Keratinocyte (primary cell): ENCODE measurements at places on chromosomes 11 and 22.
A peak's percentile ranks its signal among the peaks of the same experiment; 100 is the strongest.

- no peak for DNase-seq
Observed at GRCh38 chr11:48058064-48058463, 77.7 kb downstream of the PTPRJ start.

DNA sequence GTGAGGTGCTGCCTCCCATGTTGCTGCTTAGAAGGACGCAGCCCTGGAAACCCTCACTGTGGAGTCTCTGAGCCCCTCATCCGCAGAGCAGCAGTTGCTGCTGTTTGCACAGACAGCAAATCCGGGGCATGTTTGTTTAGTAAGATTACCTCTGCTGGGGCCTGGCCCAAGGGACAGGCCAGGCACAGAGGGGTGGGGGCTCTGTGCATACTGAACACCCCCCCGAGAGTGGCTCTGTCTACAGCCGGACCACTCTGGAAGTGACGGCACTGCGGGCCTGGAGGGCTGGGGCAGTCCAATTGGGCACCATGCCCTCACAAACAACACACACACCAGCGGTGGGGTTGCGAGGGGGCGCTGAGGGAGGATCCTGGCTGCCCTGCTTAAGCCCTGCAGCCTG is 22.9 kb upstream of the CCDC188 start:
- DNase-seq = no peak

- no peak for DNase-seq
Observed at GRCh38 chr11:125001849-125002248, 47.8 kb downstream of the CCDC15 start.

- no peak for DNase-seq
Observed at GRCh38 chr11:23727794-23728193, 769.1 kb upstream of the LUZP2 start.

GRCh38 chr11:87769661-87770060 is 405.6 kb downstream of the RAB38 start:
- DNase-seq = no peak

- DNase-seq = no peak
Observed at GRCh38 chr11:8765294-8765693, 82.7 kb downstream of the RPL27A start.

GRCh38 chr11:3879967-3880542 is 24.6 kb downstream of the STIM1 start:
- no peak for DNase-seq

GRCh38 chr22:39434721-39435120 is 22.1 kb upstream of the MGAT3 start:
- DNase-seq = no peak

DNA sequence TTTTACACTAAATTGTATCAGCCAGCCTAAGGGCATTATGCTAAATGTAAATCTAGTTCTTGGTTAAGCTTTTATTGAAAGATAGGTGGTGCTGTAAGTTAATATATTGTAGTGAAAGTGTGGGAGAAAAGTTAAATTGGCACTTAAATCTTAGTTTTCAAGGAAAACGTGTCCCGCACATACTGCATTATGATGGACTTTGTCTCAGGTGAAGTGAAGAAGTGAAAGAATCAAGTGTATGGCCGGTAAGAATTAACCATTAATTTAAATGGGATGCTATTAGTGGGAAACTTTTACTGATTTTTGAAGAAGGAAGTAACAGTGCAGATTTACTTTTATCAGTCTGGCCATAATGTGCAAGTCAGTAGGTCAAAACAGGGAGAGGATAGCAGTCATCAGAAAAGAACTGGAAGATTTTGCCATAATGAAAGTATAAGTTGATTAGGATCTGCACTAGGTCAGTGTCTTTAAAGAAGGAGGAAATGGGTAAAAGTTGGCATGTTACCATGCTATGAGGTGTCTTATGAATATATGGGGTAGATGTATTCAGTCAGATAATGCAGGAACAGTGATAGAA is 81.6 kb downstream of the PDHX start:
- DNase-seq = no peak

- no peak for DNase-seq
Observed at GRCh38 chr11:128892866-128893565, 1.9 kb downstream of the KCNJ5 start.

GRCh38 chr11:128405714-128406662 is 181.4 kb downstream of the ETS1 start:
- no peak for DNase-seq

GRCh38 chr22:23750714-23751440 is at the start of gene ZNF70:
Gene ZNF70 (minus strand): TSS chr22:23751112. CDS start chr22:23745140, 5,972 bp downstream.
- DNase-seq = peak; percentile 28

DNA sequence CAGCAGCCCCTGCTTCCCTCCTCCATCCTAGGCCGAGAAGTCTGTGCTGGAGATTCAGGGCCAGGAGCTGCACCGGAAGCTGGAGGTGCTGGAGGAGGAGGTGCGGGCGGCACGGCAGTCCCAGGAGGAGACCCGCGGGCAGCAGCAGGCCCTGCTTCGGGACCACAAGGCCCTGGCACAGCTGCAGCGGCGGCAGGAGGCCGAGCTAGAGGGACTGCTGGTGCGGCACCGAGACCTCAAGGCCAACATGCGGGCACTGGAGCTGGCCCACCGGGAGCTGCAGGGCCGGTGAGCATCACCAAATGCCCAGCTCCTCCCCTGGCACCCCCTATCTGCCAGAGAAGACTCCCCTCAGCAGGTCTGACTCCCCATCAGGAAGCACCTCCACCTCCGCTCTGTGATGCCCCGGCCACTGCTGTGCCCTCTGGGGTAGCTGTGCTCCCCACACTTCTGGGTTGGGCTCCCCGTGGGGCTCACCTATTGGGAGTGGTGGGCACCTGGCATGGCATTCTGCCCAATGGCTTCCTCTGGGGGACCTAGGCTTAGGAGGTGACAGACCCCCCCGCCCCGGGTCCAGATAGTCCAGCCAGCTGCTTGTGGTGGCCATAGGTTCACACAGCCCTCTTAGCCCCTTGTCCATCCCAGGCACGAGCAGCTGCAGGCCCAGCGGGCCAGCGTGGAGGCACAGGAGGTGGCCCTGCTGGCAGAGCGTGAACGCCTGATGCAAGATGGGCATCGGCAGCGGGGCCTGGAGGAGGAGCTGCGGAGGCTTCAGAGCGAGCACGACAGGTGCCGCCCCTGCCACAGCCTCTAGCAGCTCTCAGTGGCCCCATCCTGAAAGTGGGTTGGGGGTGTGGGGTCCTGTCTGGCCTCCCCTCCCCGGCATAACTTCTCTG is 6.6 kb upstream of the RPS6KA4 start:
- DNase-seq = no peak

DNA sequence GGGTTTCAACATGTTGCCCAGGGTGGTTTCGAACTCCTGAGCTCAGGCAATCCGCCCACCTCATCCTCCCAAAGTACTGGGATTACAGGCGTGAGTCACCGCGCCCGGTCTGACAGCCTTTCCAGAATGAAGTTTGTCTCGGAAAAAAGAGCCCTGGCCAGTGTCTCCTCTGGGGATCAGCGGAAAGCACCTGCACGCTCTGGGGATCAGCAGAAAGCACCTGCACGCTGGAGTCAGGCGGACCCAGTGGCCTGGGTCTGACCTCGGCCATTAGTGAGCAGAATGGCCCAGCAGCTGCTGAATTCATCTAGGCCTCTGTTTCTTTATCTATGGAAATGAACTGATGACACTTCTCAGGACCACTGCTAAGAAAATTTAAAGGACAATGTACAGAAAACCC is 10.5 kb upstream of the TESMIN start:
- no peak for DNase-seq

- no peak for DNase-seq
Observed at GRCh38 chr11:117724621-117725020, 72.4 kb downstream of the DSCAML1 start.

DNA sequence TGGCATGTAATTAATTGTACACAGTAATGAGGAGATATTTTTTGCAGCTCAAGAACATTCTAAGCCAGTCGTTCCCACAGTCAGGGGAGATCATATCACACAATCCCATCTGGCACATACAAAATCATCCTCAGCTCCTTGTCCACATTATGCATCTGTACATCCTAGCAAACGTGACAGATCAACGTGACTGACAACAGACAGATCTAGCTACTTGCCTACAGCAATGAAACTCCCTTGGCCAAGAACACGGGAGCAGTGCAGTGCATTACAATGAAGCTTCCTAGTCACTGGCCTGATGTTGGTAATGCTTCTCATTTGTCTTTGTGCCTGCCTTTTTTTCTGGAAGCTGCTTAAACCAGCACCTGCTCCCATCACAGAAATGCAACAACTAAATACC is 24.5 kb upstream of the GUCY1A2 start:
- DNase-seq = no peak

GRCh38 chr11:19244084-19244483 is 3.3 kb upstream of the E2F8 start:
- peak; percentile 21 for DNase-seq

GRCh38 chr11:86183694-86184093 is 60.9 kb upstream of the EED start:
- no peak for DNase-seq

DNA sequence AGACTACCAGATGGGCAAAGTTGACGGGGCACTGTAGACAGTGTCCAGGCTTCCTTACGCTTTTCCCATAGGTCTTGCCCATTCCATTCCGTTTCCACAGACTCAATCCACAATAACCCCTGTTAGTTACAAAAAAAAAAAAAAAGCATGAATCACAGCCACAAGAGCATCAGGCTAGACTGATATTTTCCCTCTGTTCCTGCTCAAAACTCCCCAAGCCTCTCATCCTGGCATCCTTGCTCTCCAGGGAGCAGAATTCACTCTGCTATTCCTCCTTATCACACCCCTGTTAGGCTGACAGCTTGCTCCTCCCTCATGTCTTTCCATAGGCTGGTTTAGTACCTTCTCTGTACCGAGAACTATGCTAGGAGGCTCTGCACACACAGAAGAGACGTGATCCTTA is 42.2 kb downstream of the TMEM123 start:
- no peak for DNase-seq

DNA sequence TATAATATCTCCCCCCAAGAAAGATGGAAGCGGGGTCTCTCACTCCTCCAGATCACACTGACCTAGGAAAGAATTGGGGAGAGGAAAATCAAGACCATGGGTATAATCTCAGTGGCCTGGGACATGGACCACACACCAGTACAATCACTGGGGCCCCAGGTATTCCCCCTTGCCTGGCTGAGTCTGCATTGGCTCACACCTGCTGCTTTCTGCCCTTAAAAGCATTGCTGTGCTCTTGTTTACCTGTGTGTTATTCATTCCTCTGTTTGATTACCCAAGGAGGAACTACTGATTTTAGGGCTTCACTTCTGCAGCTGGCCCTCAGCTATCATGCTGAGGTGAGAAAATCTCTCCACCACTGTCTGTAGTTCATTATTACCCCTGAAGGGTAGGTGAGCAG is 14.0 kb upstream of the PARVA start:
- DNase-seq = no peak

DNA sequence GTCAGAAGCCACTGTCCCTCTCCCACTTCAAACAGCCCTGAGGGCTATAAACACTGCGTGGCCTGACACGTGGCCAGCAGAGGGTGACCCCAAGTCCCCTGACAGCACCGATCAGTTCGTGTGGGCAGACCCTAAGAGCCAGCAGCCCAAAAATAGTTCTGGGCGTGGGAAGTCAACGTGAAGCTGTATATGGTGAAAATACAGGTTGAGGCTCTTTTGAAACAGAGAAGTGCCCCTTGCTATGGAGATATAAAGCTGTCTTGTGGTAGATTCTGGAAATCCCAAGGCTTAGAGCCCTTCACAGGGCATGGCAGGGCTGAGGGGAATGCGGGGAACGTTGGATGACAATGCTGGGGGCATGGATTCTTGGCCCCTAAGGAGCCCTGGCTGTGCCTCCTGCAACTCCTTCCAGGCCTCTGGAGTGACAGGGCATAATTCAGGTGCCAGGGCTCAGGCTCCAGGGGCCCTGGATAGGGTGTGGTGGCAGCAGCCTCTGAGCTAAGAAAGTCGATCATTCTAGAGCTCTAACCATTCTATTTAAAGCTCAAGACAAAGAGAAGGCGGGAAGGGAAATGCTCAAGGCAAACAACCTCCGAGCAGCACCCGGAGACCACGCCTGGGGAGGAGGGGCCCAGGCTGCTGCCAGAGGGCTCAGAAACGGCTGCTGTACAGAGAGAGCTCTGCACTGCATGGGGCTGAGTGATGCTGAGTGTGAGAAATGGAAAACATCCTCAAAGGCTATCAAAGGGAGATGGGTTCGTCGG is 60.4 kb upstream of the CD5 start:
- DNase-seq = no peak

DNA sequence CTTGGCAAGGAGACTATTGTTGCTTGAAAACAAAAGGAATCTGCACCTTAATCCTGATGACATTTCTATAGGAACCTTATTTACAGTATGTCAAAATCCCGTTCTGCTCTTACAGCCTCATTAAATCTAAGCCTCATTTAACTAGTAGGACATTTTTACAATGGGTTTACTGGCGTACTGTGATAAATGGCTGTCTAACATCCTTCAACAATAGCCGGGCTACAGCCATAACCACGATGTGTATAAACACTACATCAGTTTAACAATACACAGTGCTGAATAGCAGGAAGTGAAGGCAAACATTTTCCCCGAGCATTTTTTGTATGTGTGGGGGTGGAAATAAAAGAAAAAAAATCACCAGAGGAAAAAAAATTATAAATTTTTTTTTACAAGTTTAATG is 131.2 kb downstream of the ARL14EP start:
- DNase-seq = no peak

GRCh38 chr11:87306262-87306851 is 268.6 kb downstream of the TMEM135 start:
- no peak for DNase-seq
